Naive thymus-derived CD8-positive, alpha-beta T cell (primary cell): ENCODE measurements at places on chromosomes 2 and 18.

DNA sequence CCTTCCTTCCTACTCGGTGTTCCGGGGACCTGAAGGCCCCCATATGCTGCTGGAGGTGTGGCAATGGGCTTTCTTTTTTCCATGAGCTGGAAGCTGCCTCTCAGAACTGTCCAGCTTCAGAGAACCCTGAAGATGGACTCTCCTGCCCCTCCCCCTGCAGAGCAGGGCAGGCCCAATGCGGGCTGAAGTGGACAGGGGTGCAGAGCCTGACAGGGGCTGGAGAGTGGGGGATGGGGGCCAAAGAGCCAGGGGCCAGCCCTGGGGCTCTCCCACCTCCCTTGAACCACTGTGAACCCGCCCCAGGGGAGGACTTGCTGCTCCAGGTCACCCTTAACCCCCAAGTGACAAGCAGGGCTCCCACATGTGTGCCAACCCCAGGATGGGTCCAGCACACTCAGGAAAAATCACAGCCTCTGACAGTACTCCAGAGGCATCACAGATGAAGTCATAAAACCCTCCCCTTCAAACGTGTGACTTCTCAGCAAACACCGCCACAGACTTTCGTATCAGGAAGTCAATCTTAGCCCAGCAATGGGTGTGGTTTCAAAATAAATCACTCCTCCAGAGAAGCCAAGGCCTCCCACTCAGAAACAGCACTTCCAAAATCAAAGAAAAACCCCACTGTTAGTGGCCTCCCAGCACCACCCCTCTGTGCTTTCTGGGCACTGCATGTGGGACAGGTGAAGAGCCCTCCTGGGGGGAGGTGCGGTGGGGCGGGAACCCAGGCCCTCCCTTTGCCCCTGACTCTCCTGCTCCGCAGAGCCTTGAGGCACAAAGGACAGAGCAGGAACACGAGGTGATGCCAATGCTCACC lies 135.8 kb downstream of the HDAC4 start:
- peak; percentile 82 for DNase-seq

DNA sequence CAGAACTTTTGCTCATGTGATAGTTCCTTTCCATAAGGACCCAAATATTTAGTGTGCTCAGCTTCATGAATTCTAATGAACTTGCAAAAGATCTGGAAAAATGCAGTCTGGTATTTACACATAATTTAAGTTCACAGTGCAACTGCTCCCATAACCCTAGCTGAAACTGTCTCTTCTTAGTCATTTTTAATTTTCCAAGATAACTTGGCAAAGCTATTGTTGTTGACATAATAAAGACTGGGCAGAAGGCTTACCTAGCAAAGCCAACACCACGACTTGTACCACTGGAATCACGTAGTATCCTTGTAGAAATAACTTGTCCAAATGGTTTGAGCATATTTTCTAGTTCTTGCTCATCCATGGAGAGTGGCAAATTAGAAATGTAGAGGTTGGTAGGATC lies 103.0 kb upstream of the ITGB6 start:
- DNase-seq: no peak

DNA sequence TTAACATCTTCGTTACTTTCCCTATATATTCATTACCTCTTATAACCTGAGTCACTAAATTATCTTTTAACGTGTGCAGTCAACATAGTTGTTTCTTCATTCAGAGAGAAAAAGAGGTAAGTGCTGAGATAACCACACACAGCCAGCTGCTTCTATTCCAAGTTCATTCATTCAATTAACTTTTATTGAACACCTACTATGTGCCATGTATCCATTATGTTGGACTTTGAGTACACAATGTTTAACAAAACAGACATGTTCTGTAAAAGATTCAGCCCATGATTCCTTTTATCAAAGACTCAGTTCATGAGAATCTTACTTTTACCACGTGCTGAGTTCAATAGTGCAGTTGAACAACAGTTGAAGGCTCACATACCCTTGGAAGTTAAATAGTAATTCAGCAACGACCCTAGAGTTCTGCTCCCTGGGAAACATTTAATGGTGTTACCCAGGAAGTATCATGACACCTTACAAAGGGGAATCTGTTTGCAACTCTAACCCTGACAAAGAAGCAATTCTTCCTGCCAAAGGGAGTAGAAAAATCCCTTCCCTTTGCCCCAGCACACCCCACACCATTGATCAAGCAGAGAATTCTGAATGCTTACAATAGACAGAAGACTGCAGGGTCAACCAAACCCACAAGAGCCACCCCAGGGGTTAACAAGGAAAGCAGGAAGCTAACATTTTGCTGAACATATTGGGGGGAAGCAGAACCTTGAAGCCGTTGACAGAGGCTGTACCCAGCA lies 595.8 kb downstream of the STK39 start:
- DNase-seq: no peak

DNA sequence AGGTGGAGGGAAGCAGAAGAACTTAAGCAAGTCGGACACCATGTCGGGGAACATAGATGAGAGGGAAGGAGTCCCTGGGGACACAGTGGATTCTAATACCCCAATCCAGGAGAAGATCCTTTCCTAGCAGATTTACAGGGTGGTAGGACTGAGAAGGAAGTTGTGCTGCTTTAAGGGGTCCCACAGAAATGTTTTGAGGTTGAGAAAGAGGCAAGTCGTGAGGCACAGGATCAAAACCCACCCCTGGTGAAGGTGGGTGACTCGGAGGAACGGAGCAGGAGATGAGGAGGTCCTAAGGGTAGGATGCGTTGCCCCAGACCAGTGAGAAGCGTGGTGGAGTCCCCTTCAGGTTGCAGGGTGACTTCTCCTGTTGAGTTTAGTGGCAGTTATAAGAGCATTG lies 32.7 kb downstream of the DCDC2C start:
- DNase-seq: no peak

GRCh38 chr2:219985017-219985416 lies 357.6 kb downstream of the SLC4A3 start:
- no peak for DNase-seq

- DNase-seq: no peak
These were observed 7.9 kb upstream of the TMX3 start for GRCh38 chr18:68722821-68723220.

GRCh38 chr2:191508738-191509137 lies 169.2 kb upstream of the NABP1 start:
- DNase-seq: no peak

GRCh38 chr2:120561379-120562035 lies 174.2 kb upstream of the GLI2 start:
- no peak for DNase-seq

DNA sequence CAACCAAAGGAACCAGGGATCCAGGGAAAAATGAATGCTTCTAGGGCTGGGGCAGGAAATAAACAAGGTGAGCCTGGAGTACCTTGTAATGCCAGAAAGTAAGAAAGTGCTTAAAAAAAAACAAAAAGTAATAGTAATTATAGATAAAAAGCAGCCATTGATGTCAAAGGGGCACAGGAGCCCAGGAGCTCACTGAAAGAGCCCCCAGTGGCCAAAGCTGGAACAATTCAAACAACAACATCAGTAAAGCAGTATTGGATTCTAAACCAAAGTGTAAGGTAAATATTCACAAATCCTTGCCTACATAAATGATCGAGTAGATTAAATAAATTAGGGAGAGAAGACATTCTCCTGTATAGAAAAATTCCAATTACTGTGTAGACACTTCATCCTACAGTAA lies 114.3 kb upstream of the ARL4C start:
- no peak for DNase-seq

- DNase-seq: no peak
These were observed 106.9 kb downstream of the B3GNT2 start for GRCh38 chr2:62302631-62303435.

DNA sequence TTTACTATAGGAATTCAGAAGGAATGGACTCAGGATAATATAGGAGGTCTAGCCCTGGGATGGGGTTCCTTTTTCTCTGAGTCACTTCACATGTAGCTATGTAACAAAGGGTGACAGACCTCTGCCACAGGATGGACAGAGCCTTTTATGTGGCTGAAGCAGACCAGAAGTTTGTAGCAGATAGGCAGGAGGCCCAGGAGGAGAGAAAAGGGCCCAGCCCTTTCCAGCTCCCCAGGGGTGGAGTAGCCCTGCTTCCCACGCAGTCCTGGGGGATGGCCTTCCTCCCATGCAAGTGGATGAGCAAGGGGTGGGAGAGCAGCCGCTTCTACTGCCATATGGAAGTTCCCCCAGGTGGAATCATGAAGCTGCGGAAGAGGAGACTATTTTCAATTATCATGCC lies 40.3 kb downstream of the ARMC9 start:
- no peak for DNase-seq

DNA sequence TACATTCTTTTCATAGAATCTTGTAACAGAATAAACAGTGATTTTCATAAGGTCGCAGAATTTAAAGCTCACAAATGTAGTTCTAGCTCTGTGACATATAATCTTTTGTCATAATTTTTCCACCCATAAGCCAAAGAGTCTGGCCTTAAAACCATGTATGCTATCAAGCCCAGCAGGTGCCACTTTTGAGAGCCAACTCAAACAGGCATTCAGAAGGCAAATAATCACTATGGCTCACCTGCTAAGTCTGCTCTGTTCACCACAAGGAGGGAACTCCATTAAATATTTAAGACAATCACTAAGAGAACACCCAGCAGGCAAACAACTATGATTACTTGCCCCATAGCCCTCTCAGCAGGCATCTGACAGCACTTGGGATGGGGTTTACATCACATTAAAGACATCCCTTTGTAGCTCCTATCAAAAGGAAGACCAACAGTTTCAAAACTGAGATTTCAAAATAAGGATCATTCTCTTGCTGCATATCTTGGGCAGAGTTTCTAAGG lies 241.6 kb downstream of the PDE11A start:
- no peak for DNase-seq

GRCh38 chr2:138871312-138871711 lies 91.1 kb upstream of the NXPH2 start:
- no peak for DNase-seq

GRCh38 chr2:100886085-100886484 lies 66.1 kb downstream of the NPAS2 start:
- DNase-seq: no peak

DNA sequence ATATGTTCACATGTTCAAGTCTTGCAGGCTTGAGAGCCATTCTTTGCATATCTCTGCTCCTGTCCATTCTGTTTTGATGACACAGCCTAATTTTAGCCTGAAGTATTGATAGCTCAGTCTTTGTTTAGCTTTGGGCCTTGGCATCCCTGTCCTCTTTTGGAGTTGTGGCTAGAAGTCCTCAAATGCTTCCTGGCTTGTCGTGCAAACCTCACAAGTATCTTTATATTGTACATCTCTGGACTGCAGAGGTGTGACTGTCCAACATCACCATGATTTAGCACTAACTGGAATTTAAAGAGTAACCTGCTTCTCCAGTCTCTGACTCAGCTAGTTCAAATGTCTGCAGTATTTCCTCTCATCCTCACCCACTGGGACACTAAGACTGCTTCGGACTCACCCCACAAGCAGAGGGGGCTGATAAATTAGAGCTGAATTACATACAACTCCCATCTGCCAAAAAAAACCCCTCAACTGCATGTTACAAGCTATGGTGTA lies 11.7 kb downstream of the PFN4 start:
- DNase-seq: no peak

DNA sequence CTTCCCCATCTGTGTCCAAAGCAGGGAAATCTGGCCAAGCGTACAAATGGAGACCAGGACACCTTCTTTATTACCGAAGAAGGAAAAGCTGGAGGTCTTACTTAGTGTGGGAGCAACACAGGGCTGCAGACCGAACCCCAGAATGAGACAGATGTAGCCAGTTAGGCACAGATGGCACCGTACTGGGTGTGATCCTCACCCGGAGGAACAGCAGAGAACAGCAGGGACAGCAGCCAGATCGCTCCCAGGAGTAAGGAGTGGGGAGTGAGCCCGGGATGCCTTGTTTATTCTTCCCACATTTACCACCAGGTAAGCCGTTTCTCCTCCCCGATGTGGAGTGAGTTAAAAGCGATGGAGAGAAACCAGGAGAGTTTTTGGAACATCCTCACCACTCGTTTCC lies 150.7 kb upstream of the SPRED2 start:
- no peak for DNase-seq

DNA sequence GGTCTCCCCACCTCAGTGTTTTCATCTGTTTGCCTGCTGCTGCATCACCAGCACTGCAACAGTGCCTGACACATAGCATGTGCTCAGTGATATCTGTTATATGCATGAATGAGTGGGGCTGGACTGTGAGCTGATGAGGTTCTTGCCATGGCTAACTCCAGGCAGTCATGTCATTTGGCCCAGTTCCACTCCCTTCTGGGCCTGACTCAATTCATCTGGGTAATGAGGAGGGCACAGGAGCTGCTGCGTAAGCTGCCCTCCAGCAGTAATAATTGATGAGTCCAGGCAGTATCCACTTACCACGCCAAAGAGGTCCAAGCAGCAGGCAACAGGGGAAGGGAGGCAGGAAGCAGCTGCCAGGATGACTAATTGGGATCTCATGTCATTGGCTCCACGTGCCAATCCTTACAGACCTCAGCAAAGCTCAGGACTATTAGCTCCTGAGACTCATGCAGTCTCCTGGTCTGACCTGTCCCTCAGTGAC lies 34.1 kb upstream of the MAT2A start:
- no peak for DNase-seq

GRCh38 chr2:73986085-73986681 lies 1.5 kb downstream of the TET3 start:
- DNase-seq: peak; percentile 64

- no peak for DNase-seq
These were observed 54.8 kb upstream of the CCDC141 start for GRCh38 chr2:179104736-179105135.

- DNase-seq: no peak
These were observed 7.0 kb downstream of the MYT1L start for GRCh38 chr2:2324119-2324518.

GRCh38 chr18:48841381-48842258 lies 109.1 kb downstream of the SMAD7 start:
- no peak for DNase-seq

- no peak for DNase-seq
These were observed 233.7 kb upstream of the MEIS1 start for GRCh38 chr2:66201242-66201641.

DNA sequence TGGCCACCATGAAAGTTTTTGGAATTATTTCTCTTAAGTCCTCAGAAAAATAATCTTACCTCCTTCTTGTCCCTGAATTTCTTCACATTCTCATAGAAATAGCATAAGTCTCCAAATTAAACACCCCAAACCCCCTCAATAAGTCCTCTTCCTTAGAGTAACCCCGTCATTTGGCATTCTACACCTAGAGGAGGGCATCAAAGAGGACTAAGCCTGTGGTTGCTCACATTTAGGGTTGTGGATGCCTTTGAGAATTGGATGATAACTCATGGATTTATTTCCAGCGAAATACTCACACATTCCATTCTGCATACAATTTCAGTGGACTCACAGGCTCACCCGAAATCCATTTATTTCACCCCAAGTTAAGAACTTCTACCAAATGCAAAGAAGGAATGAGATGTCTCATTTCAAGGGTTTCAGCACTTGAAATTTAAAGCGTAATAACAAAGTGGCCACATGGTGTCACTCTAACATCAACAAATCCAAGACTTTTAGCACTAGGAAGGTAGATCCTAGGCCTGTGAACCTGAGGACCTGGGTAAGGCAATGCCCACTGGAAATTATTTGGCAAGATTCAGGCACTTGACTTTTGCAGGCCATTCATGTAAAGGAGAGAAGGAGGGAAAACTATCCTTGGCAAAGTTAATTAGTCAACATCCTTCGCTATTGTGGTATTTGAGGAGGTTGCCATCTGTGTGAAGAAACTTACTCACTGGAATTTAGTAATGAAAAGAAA lies 24.6 kb downstream of the DYTN start:
- peak; percentile 0 for DNase-seq

GRCh38 chr2:71896385-71897136 lies 251.1 kb downstream of the CYP26B1 start:
- peak; percentile 1 for DNase-seq
